Mesothelial cell of epicardium (in vitro differentiated cells): ENCODE measurements at places on chromosomes 1 and 21.
A peak's percentile ranks its signal among the peaks of the same experiment; 100 is the strongest.

GRCh38 chr1:170714163-170714562 lies 50.2 kb downstream of the PRRX1 start:
- H3K27ac ChIP-seq = no peak overlapping the region
- no peak for DNase-seq
- H3K36me3 ChIP-seq = no peaks in the 10 kb centered on the region
- peaks cover 17% of the 10 kb centered on the region for H3K4me1 ChIP-seq
- no peak overlapping the region for H3K4me3 ChIP-seq

DNA sequence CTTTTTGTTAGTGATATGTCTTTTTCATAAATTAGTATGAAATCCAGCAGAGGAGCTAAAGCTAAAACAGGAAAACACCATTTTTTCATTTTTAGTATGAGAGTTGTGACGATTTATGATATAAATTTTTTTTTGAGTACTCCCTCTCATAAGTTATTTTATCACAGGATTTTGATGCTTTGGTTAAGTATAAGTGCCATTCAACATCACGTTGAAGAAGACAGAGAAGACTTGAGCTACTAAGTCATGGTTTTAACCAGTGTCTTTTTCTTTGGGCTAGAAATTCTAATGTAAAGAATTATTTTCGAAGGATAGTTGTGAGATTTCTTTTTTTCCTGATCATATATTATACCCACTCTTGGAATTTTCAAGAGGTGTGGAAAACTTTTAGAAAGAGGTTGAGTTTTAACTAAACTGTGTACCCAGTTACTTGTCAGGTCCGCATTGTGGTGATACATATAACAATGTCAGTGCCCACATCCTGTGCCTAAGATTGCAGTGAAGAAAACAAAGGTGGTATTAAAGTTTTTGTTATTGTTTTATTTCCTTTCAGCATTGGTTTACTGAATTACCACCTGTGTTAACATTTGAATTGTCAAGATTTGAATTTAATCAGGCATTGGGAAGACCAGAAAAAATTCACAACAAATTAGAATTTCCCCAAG lies 93.8 kb downstream of the USP25 start:
- H3K4me3 ChIP-seq = no peak overlapping the region
- DNase-seq = no peak
- peaks cover 14% of the 10 kb centered on the region for H3K4me1 ChIP-seq

DNA sequence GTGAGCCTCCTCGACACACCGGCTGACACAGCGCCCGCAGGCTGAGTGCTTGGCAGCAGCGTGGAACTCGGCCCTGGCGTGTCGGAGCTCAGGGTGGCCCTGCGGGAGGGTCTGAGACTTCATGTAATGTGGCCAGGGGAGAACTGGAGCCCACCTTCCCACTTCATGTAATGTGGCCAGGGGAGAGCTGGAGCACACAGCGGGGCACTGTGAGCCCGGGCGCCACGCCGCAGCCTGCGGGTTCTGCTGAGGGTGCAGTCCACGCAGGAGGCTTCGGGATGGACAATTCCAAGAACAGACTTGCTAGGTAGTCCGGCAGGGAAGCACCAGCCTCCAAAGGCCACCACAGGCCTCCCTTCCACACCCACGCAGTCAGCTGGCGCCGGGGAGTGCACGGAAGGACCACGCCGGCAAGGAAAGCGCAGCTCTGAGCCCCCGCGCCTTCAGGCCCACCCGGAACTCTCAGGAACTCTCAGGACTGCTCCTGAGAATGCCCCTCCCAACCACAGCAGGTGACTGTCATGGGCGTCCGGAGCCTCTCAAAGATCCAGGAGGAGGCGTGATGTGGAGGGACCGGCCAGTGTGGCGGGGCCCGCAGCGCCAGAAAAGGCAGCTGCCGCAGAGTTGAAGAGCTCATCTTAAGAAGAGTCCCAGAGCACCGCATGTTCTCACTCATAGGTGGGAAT lies 19.3 kb upstream of the ADARB1 start:
- peaks cover 4% of the 10 kb centered on the region for H3K27me3 ChIP-seq
- H3K4me3 ChIP-seq = no peak overlapping the region
- DNase-seq = no peak
- H3K4me1 ChIP-seq = peaks cover 21% of the 10 kb centered on the region
- no peak overlapping the region for H3K27ac ChIP-seq

GRCh38 chr1:44347280-44347679 lies 7.8 kb downstream of the ERI3 start:
- H3K27me3 ChIP-seq = no peaks in the 10 kb centered on the region
- H3K4me1 ChIP-seq = peaks cover 20% of the 10 kb centered on the region
- peaks cover 3% of the 10 kb centered on the region for H3K36me3 ChIP-seq
- no peak overlapping the region for H3K4me3 ChIP-seq
- H3K27ac ChIP-seq = no peak overlapping the region
- DNase-seq = no peak

- H3K36me3 ChIP-seq = peaks cover 5% of the 10 kb centered on the region
- no peak for DNase-seq
- H3K27ac ChIP-seq = no peak overlapping the region
- H3K4me3 ChIP-seq = no peak overlapping the region
- no peaks in the 10 kb centered on the region for H3K27me3 ChIP-seq
Observed at GRCh38 chr1:2890221-2890850, 88.8 kb upstream of the TTC34 start.

GRCh38 chr1:210332719-210333398 lies 4.2 kb downstream of the HHAT start:
- peaks cover 38% of the 10 kb centered on the region for H3K4me1 ChIP-seq
- H3K27me3 ChIP-seq = peaks cover 8% of the 10 kb centered on the region
- no peak for DNase-seq

DNA sequence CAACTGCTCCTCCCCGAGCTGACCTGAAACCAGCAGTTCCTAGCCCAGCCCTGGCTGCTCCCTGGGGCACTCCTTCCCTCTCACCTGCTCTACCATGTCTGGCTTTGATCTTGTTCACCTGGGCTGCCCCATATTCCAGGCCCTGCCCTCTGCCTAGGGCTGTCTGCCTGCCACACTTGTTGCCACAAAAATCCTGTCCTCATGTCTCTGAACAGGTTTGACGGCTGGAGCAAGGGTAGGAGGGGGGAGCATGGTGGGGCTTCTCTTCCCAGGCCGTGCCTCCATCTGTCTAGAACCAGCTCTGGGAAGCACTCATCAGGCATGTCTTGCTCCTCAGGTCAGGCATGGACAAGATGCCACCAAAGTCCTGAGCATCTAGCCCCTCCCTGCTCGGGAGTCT lies 44.3 kb upstream of the WNT2B start:
- H3K36me3 ChIP-seq = no peaks in the 10 kb centered on the region
- no peak overlapping the region for H3K4me3 ChIP-seq
- H3K27ac ChIP-seq = peak overlapping the region; percentile 72
- no peaks in the 10 kb centered on the region for H3K27me3 ChIP-seq
- no peak for DNase-seq

DNA sequence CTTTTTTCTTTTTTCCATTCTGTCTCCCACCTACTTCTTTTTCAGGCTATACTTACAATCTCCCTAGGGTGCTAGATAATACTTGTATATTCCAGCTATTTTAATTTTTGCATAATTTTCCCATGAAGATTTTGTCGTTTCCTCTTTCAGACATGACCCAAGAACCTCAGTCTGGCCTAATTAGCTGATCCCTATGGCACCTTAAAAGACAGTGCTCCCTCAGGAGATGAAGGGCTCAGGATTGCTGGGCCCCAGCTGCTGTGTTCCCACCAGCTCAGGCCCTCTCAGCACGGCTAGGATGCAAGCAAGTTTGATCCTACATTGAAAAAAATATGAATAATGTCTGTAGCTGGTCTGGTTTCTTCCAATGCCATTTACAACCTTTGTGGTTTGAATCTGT lies 55.0 kb upstream of the RGS5 start:
- no peak overlapping the region for H3K27ac ChIP-seq
- DNase-seq = no peak
- no peak overlapping the region for H3K4me3 ChIP-seq
- H3K27me3 ChIP-seq = no peaks in the 10 kb centered on the region

DNA sequence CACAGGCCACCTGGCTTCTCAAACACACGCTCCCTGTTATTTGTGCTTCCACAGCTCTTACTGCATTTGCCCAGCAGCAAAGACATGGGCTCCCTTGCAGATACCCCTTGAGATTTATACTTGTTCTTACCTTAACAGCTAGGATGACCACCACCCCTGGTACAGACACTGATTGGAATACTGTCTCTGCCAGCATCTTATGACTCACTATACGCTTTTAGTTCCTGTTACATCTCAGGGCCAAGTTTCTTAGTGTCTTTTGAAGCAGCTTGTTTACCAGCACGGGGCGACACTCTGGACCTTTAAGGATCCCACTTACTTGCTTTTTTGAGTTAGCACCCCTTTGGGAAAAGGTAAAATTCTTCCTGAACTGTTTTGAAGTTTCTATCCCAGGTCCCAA lies 874.8 kb downstream of the KCNT2 start:
- H3K4me1 ChIP-seq = peaks cover 2% of the 10 kb centered on the region
- peaks cover 4% of the 10 kb centered on the region for H3K36me3 ChIP-seq
- no peak overlapping the region for H3K4me3 ChIP-seq
- no peaks in the 10 kb centered on the region for H3K27me3 ChIP-seq

- H3K27ac ChIP-seq = peak overlapping the region; percentile 66
- H3K36me3 ChIP-seq = no peaks in the 10 kb centered on the region
- peaks cover 3% of the 10 kb centered on the region for H3K4me1 ChIP-seq
- DNase-seq = peak; percentile 73
- peak overlapping the region; percentile 74 for H3K4me3 ChIP-seq
- peaks cover 8% of the 10 kb centered on the region for H3K27me3 ChIP-seq
Observed at GRCh38 chr1:7680207-7680954, 90.7 kb upstream of the VAMP3 start.

GRCh38 chr1:226736908-226737818 lies 1.9 kb downstream of the ITPKB start:
- peaks cover 2% of the 10 kb centered on the region for H3K36me3 ChIP-seq
- H3K27me3 ChIP-seq = no peaks in the 10 kb centered on the region
- H3K27ac ChIP-seq = no peak overlapping the region
- H3K4me3 ChIP-seq = peak overlapping the region; percentile 88
- no peak for DNase-seq

- H3K4me3 ChIP-seq = peak overlapping the region; percentile 19
- H3K27me3 ChIP-seq = peaks cover 97% of the 10 kb centered on the region
- H3K4me1 ChIP-seq = peaks cover 44% of the 10 kb centered on the region
- DNase-seq = no peak
- no peak overlapping the region for H3K27ac ChIP-seq
Observed at GRCh38 chr1:217138173-217138765, 415.0 kb upstream of the ESRRG start.

DNA sequence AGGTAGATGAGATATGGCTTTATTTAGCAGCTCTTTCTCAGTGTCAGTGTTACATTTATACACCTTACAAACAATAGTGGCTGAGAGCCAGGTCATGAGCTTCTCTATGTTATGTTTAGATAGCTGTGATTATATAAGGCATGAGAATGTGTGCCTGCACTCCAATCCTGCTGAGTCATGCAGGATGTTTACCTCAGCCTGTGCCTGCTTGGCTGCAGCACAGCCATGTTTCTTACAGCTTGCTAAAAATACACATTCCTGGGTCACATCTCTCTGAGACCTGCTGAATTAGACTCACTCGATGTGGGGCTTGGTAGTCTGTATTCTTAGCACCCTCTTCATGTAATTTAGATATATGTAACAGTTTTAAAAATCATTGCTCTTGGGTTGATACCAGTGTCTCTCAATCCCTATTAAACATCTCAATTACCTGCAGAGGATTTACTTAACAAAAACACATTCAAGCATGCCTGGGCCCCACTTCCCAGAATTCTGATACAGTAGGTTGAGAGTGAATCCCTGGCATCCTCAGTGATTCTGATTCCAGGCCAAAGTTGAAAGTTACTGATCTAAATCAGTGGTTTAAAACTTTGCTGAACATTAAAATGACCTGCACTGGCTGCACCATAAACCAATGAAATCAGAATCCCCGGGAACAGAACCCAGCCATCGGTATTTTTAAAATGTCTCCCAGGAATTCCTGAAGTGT lies 107.5 kb downstream of the GDAP2 start:
- no peak for DNase-seq
- H3K27ac ChIP-seq = no peak overlapping the region
- no peaks in the 10 kb centered on the region for H3K4me1 ChIP-seq
- H3K4me3 ChIP-seq = no peak overlapping the region
- H3K27me3 ChIP-seq = no peaks in the 10 kb centered on the region

- no peaks in the 10 kb centered on the region for H3K36me3 ChIP-seq
- no peak for DNase-seq
- H3K27ac ChIP-seq = no peak overlapping the region
- H3K4me1 ChIP-seq = peaks cover 19% of the 10 kb centered on the region
- peaks cover 18% of the 10 kb centered on the region for H3K27me3 ChIP-seq
Observed at GRCh38 chr21:35423709-35424108, 374.6 kb upstream of the RUNX1 start.

DNA sequence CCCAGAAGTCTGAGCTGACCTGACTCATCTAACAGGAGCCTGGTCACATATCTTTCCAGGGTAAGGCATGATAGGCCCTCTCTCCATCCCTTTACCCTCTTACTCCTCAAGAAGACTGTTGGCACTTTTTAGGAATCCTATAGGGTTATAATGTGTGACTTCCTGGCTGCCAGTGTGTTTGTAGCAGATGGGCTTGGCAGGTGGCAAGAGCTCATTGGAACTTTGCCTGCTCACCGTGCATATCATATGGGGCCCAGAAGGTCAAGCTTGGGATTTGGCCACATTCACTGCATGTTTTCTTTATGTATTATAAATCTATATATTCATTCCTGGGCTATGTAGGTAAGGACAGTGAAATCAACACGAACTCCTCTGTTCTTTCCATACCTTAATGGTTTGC lies 5.2 kb downstream of the KAZN start:
- no peaks in the 10 kb centered on the region for H3K27me3 ChIP-seq
- H3K36me3 ChIP-seq = peaks cover 2% of the 10 kb centered on the region
- peaks cover 38% of the 10 kb centered on the region for H3K4me1 ChIP-seq
- H3K27ac ChIP-seq = no peak overlapping the region
- no peak for DNase-seq

- DNase-seq = peak; percentile 85
- peaks cover 79% of the 10 kb centered on the region for H3K4me1 ChIP-seq
- peak overlapping the region; percentile 49 for H3K4me3 ChIP-seq
- H3K36me3 ChIP-seq = peaks cover 4% of the 10 kb centered on the region
- H3K27me3 ChIP-seq = no peaks in the 10 kb centered on the region
Observed at GRCh38 chr1:223731133-223731770, 18.9 kb downstream of the CAPN2 start.

GRCh38 chr1:231668826-231669225 lies 42.2 kb downstream of the DISC1 start:
- H3K4me3 ChIP-seq = no peak overlapping the region
- H3K36me3 ChIP-seq = peaks cover 21% of the 10 kb centered on the region
- H3K4me1 ChIP-seq = peaks cover 24% of the 10 kb centered on the region

GRCh38 chr1:21451212-21451611 lies 11.3 kb downstream of the NBPF3 start:
- no peak for DNase-seq
- H3K36me3 ChIP-seq = peaks cover 21% of the 10 kb centered on the region
- peak overlapping the region; percentile 76 for H3K27ac ChIP-seq
- H3K4me1 ChIP-seq = peaks cover 17% of the 10 kb centered on the region

DNA sequence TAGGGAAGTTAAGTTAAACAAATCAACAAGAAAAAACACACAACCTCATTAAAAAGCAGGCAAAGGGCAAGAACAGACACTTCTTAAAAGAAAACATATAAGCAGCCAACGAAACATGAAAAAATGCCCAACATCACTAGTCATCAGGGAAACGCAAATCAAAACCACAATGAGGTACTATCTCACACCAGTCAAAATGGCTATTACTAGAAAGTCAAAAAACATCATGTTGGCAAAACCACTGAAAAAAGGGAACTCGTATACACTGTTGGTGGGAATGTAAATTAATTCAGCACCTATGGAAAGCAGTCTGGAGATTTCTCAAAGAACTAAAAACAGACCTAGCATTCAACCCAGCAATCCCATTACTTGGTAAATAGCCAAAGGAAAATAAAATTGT lies 51.1 kb downstream of the HSF2BP start:
- no peak overlapping the region for H3K4me3 ChIP-seq
- peaks cover 20% of the 10 kb centered on the region for H3K4me1 ChIP-seq
- H3K27ac ChIP-seq = peak overlapping the region; percentile 3
- no peak for DNase-seq
- H3K27me3 ChIP-seq = no peaks in the 10 kb centered on the region
